ENCODE measurements at places on chromosomes 4 and X.

DNA sequence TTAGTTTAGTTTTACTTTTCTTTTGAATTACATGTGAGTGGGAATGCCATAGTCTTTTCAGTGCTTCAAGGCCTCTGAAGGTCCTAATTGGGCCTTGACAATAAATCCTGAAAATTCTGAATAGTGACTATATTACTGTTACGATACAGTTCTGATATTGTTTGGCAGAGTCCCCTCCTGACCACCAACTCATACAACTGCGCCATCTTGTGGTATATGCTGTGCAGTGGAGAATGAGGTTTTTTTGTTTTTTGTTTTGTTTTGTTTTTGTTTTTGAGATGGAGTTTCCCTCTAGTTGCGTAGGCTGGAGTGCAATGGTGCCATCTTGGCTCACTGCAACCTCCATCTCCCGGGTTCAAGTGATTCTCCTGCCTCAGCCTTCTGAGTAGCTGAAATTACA lies 56.6 kb upstream of the CHRDL1 start:
- DNase-seq = peak; percentile 12

- DNase-seq = no peak
These were observed 127.0 kb downstream of the STOX2 start for GRCh38 chr4:184032091-184032490.

GRCh38 chr4:176443117-176443516 lies 123.4 kb downstream of the SPCS3 start:
- DNase-seq = peak; percentile 97

DNA sequence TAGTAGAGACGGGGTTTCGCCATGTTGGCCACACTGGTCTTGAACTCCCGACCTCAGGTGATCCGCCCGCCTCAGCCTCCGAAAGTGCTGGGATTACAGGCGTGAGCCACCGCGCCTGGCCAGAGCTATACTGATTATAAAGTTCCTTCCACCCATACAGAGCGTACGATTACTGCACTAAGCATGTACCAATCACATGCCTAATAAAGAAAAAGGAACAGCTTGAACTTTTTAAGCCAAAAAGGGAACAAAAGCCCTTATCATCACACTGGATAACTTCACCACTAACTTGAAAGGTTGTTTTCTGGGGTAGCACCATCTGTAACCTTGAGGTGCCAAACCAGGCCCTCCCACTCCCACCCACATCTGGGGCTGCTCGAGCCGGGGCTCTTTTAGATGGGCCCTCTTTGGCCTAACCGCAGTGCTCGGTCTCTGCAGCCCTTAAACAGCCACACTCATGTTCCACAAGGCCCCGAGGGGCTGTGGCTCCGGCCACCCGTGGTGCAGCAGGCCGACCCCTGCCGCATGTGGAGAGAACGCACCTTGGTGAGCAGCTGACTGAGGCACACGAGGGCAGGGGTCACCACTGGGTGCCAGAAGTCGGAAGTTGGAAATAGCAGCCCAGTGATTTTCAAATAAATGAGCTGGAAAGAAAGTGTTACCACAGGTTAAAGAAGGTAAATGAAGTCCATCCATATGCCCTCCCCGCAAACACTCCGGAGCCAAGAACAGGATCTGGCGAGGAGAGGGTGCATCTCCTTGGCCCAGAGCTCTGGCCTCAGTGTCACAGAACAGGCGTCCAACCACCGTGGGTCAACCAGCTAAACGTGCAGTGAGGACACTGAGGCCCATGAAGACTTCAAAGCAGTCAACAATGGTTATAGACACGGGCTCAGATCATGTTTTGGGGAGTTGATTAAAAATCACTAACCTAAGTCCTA lies 18.4 kb downstream of the NOP14 start:
- DNase-seq = no peak

GRCh38 chr4:102574317-102574716 lies 73.2 kb downstream of the NFKB1 start:
- peak; percentile 82 for DNase-seq

DNA sequence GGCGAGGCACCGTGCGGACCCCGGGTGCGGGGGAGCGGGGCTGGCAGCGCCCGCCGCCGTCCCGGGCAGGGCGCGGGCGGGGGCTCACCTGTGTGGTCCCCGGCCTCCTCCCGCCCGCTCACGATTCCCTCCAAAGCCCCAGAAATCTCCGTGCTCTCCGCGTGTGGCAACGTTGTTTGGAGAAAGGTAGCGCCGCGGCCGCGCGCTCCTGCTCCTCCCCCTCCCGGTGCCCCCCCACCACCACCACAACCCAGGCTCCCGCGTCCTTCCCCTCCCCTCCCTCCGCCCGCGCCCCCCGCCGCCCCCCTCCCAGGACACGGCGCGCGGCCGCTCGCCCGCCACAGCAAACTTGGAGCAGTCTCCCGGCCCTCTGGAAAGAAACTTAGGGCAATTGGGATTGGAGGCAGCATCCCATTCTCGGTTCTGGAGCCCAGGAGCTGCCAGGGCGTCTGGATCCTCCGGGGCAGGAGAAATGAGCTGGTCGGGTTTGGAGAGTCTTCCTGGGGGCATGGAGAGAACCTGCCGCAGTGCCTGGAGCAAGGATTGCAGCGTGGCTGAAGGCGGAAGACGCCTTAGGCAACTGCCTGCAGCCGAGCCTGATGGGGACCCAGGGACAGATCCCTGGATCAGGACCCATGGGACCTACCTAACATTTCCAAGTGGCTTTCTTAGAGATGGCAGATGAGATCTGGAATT lies 855 bp downstream of the KLF3 start:
- DNase-seq = peak; percentile 59

DNA sequence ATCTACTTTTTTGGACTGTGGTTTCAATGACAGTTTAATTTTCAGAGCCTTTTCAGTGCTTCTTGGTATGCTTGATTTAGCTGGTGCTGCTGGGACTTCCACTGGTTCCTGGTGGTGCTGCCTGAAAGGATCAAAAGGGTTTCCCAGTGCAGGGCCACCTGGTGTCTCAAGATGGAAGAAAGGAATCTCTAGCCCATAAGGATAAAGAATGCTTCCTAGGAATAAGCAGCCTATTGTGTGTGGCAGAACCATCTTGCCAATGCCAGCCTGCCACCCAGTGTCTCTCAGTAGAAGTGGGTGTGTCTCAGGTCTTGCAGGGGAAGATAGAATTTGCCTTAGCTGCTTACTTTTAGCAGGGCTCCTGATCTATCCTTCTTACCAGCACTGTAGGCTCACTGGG lies 15.0 kb upstream of the RAI2 start:
- no peak for DNase-seq

- no peak for DNase-seq
These were observed 549 bp upstream of the GLRB start for GRCh38 chr4:157075401-157075800.

- DNase-seq = no peak
These were observed 109.3 kb downstream of the FAM53A start for GRCh38 chr4:1574601-1575417.

Measured in iris pigment epithelial cell (primary cell).